ENCODE measurements at places on chromosomes 13 and 19.

- DNase-seq = no peak
These were observed 3.6 kb downstream of the AKAP11 start for GRCh38 chr13:42275506-42275905.

DNA sequence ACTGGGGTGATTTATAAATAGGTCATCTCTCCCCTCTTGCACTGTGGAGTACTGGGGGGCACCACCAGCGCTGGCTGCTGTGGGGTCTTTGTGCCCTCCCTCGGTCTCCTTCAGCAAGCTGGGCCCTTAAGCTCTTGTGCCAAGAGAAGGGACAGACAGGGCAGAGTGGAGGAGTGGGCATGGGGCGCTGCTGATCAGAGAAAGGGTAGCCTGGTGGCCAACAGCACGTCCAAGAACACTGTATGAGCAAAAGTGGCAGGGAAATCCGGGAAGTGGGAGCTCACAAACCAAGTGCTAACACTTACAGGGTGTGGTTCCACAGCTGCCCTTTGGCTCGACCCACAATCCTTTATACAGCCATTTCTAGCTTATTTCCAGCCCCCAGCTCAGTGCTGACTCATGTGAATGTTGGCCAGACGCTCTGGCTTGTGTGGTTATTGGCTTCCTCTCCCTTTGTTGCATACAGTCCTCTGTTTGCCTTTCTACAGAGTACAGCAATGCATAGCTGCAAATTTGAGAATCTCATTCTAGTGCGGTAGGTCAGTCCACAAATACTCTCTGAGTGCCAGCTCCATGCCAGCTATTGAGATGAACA, 298.8 kb downstream of the SHISA2 start:
- DNase-seq = no peak

DNA sequence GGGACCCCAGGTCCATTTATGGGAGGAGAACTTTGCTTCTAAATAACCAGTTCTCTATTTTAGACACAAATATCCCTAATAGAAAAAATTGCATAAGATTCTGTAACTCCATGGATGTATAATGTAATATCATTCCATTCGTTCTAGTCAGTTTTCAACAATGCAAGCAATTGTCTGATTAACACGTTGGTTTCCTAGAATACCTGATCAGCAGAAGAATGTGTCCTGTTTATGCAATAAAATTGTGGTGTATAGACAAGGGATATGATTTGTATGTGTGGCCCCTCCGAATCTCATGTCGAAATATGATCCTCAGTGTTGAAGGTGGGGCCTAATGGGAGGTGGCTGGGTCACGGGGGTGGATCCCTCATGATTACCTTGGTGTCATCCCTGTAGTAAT, 62.1 kb downstream of the RUBCNL start:
- no peak for DNase-seq

- peak; percentile 73 for DNase-seq
These were observed 8.6 kb downstream of the KDM4B start for GRCh38 chr19:4977299-4978174.

DNA sequence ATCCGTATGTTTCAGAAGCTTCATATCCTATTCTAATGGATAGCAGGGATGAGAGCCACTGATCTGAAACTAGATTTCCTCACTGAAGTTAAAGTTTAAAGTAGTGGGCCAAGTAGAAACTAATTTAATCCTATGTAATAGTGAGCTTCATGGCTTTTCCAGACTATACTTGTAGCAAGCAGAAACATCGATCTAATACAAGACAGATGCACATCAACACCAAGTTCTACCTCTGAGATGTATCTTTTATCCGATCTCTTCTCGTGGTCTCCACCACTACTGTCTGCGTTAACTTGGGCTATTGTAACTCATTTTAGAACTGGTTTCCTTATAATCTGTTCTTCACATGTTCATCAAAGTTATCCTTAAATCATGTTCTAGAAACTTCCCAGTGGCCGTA, 3.1 kb downstream of the ERCC5 start:
- DNase-seq = no peak

- no peak for DNase-seq
These were observed 38.7 kb upstream of the PCDH8 start for GRCh38 chr13:52887165-52887564.

DNA sequence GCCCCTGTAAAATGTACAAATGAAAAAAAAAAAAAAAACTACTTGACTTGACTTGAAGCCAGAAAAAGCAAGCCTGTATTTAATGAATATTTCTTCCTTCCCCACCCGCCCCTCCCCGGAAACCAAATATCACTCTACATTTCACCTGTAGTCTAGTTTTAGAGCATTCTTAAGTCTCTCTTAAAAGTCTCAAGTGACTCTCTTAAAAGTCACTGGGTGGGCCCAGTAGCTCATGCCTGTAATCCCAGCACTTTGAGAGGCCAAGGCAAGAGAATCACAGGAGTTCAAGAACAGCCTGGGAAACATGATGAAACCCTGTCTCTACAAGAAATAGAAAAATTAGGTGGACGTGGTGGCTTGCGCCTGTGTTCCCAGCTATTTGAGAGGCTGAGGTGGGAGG, 72.0 kb downstream of the TSC22D1 start:
- no peak for DNase-seq

DNA sequence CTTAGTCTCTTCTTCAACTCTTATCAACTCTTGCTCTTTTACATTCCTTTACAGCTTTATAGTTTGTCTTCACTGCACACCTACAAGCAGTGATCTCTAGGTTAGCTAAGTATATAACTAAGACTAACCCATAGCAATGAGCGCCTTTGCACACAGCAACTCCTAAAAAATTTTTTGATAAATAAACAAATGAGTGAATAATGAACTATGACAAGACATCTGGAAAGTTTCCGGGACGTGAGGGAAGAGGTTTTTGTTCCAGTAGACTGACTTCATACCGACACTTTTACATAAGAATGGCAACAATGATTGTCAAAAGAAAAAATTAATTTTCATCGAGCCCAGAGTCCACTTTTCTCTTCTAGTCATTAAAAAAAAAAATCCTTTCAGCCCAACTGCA, 98.3 kb downstream of the ELF1 start:
- DNase-seq = no peak

- no peak for DNase-seq
These were observed 24.8 kb downstream of the UPF1 start for GRCh38 chr19:18856385-18857126.

GRCh38 chr19:55146705-55147273, 2.2 kb downstream of the TNNT1 start:
- DNase-seq = no peak

DNA sequence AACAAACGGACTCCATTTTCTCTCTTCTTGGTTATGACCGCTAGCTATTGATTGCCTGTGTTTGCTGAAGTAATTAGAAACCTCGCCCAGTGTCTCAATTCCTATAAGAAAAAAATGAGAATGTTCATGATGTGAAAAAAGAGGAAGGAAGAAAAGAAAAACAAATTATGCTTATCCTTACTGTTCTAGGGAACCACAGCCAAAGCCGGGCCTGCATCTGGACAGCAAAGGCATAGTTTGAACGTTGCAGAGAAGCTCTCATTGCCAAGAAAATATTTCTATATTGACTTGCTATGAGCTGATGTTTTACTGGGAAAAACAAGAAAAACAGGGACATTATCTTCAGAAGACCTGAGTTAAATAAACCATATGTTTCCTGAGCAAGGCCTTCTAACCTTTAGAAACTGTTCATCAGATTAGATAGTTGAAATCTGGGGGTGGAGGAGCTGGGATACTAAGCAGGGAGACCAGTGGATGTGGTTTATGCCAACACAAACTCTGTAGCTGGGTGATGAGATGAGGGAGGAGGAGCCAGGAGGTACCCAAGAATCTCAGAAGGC, 55.0 kb downstream of the EFNB2 start:
- no peak for DNase-seq

DNA sequence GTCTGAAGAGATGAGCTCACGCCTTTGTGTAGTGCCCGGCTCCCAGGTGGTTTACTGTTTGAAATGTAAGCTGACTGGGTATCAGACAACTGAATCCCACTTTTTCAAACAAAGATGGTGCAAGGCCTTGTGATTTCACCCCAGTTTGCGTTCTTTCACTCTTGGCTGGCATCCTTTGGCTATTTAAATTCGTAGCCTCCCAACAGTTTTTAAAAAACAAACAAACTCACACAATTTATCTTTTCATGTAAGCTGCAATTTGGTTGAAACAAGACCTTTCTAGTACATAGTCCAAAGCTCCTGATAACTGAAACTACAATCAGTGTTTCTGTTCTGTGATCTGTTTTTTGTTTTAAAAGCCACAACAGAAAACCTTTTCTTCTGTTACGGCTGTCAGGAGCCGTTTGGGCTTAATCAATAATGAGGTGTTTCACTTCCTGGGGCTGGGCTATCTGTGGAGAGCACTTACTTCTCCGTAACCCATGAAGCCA, 65.1 kb upstream of the NPAS1 start:
- DNase-seq = no peak

GRCh38 chr13:46641274-46642081, 88.5 kb downstream of the LRCH1 start:
- DNase-seq = no peak

DNA sequence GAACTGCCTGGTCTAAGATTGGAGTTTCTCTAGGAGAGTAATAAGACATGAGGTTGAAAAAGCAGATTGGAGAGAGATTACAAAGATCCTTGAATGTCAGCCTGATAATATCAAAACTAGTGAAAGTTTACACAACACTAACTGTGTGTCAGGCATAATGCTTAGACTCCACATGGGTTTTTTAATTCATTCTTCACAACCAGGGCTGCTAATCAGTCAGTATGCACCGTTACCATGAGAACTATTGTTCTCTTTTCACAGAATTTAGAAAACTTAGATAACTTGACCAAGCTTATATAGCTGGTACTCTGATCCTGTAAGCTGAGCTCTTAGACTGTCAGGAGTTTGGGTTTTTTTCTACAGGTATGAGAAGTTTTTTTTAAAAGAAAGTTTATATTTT, 46.6 kb upstream of the TSC22D1 start:
- no peak for DNase-seq

DNA sequence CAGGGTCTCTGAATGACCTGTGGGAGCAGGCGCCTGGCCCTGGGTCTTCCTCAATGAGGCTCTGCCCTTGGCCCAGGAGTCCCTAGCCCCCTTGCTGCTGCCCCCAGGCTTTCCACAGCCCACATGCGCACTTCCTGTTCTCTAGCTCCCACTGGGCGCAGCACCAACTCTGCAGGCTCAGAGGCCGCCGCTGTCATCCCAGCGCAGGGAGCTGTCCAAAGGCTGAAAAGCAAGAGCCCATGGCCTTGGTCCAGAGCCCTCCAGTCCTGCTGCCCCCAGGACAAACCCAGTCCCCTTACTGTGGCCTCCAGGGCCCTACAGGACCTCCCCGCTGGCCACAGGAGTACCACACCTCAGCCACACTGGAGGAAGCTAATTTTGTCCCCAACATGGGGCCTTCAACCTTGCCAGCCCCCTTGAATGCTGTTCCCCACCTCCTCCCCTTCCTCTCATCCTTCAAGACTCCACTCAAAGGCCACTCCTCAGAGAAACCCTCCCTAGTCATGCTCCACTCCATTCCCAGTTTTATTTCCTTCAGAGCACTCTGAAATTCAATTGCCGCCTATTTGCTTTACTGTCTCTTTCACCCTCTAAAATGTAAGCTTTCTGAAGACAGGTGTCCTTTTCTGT, 8.0 kb upstream of the POU2F2 start:
- no peak for DNase-seq

DNA sequence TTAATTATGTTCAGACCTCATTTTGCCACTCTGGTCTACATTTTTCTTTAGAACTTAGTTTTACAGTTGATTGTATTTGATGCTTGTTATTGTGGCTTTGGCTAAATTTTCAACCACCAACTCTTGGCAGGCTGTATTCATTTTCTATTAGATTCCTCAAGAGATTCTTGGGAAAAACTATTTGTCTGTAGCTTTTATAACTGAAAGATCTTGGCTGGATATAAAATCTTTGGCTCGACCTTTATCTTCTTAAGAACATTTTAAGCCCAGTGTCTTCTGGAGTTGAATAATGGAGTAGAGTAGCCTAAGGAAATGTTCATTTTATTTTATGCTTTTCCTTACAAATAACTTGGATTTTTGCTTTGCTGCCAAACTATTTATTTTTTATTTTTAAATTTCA, 848.5 kb downstream of the PCDH17 start:
- DNase-seq = no peak

GRCh38 chr13:106344342-106344741, 191.1 kb downstream of the EFNB2 start:
- no peak for DNase-seq

- DNase-seq = no peak
These were observed 70.1 kb downstream of the ITGBL1 start for GRCh38 chr13:101522607-101523006.

DNA sequence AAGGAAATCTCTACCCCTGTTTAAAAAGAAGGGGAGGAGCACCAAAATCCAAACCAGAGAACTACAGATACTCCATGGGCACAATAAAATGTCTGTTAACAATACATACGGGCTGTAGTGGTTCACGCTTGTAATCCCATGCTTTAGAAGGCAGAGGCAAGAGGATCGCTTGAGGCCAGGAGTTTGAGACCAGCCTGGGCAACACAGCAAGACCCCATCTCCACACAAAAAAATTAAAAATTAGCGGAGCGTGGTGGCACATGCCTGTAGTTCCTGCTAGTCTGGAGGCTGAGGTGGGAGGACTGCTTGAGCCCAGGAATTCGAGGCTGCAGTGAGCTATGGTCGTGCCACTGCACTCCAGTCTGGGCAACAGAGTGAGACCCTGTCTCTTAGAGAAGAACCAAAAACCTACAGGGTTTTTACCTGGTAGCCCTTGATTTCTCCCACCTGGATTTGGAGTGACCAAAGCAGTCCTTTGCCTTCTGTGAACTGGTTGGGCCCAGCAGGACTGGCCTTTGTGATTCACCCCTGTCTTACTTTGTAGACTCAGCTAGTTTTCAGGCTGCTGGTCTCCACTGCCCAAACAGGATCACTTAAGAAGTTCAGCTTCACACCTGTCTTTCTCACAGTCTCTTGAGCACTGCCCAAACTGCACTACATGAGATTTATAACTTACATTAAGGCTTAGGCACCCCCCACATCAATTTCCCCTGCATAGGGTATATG, 38.7 kb upstream of the FLT1 start:
- no peak for DNase-seq

DNA sequence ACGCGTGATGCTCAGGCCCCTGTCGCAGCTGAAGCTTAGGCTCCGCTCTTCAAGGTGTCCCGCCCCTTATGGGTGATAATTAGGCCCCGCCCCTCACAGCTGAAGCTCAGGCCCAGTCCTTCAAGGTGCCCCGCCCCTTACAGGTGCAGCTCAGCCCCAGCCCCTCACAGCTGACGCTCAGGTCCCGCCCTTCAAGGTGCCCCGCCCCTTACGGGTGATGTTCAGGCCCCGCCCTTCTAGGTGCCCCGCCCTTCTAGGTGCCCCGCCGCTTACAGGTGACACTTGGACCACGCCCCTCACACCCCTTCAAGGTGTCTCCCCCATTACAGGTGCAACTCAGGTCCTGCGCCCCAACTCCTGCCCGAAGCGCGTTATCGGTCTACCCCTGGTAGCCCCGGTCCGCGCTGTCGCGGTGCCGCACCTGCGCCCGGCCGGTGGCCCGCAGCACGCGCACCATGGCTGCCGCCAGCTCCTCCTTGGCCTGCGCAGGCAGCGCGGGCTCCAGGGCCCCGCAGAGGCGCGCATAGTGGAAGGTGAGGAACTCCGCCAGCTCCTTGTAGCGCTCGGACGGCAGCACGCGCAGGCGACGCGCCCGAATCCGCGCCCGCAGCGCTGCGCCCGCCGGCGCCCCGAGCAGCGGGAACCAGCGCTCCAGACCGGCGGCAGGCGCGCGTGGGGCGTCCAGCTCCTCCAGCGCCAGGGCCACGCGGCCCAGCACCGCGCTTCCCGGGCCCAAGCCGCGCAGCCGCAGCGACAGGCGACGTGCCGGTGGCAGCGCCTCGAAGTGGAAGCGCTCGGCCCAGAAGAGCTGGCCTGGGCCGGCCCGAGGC, 7.3 kb downstream of the RASAL3 start:
- no peak for DNase-seq

GRCh38 chr13:20633802-20634201, 66.8 kb downstream of the IFT88 start:
- no peak for DNase-seq
